ENCODE measurements at places on chromosomes 1 and 21.

DNA sequence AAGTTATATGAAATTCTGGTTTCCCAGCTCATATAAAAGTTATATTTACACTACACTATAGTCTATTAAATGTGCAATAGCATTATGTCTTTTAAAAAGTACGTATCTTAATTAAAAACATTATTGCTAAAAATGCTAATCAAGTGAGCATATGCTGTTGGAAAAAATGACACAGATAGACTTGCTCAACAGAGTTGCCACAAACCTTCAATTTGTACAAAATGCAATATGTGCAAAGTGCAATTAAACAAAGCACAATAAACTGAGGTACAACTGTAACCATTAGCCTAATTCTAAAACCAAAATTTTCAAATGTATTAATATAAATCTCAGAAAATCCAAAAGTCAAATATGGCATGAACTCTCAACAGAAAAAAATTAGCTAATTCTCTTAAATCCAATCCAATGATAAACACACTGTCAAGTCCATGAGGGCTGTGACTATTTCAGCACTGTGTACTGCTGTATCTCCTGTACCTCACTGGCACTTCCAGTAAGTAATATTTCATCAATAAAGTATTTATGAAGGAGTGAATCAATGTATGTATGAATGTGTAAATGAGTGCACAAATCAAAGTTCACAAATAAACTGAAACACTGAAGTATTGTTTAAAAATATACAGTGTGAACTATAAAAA, 116.3 kb downstream of the AKT3 start:
- no peak for DNase-seq

GRCh38 chr21:15247613-15248012, 182.8 kb upstream of the NRIP1 start:
- DNase-seq: no peak

- DNase-seq: no peak
Measured at GRCh38 chr1:58782178-58783089, 1.4 kb downstream of the JUN start.

GRCh38 chr1:76659171-76659940, 207.9 kb upstream of the ST6GALNAC5 start:
- DNase-seq: no peak

DNA sequence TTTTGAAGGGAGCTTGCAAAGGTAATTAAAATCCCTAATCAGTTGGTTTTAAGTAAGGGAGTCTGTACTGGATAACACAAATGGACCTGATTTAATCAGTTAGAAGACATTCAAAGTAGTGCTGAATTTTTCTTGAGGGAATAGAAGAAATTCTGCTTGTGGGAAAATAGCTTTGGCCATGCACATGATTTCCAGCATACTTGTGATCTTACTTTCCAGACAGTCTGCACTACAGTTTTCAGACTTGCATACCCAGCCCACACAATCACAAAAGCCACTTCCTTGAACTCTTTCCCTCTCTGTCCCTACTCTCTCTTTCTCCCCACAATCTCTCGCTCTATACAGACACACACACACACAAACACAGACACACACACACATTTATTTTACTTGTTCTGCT, 852.1 kb downstream of the PLA2G4A start:
- no peak for DNase-seq

- no peak for DNase-seq
Measured at GRCh38 chr21:32389337-32390015, 3.3 kb downstream of the URB1 start.

DNA sequence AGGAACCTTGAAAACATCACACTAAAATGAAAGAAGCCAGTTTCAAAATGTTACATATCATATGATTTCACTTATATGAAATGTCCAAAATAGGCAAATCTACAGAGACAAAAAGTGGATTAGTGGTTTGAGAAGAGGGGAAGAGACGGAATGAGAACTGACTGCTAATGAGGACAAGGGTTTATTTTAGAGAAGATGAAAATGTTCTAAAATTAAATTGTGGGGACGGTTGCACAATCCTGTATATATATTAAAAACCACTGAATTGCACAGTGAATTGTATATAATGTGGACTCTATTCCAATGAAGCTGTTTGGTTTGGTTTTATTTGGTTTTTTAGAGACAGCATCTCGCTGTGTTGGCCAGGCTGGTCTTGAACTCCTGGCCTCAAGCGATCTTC, 35.6 kb downstream of the PRPF38A start:
- no peak for DNase-seq

DNA sequence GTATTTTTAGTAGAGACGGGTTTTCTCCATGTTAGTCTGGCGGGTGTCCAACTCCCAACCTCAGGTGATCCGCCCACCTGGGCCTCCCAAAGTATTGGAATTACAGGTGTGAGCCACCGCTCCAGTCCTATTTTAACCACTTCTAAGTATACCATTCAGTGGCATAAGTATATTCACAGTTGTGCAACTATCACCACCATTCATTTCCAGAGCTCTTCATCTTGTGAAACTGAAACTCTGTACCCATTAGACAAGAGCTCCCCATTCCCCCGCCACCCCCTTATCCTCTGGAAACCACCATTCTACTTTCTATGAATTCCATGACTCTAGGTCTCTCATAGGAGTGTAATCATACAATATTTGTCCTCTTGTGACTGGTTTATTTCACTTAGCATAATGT, 40.2 kb upstream of the CAMTA1 start:
- DNase-seq: no peak

- no peak for DNase-seq
Measured at GRCh38 chr1:3031401-3032221, 10.3 kb downstream of the ACTRT2 start.

GRCh38 chr1:94310570-94311270, 73.3 kb upstream of the ARHGAP29 start:
- no peak for DNase-seq

Measured in NCI-H1092 (cell line).